CD4-positive, alpha-beta T cell treated with Interleukin-15 for 1 hour (primary cell): ENCODE measurements at places on chromosomes 3 and 15.

- peak; percentile 29 for DNase-seq
Measured at GRCh38 chr15:66833371-66833770, 131.3 kb downstream of the SMAD6 start.

DNA sequence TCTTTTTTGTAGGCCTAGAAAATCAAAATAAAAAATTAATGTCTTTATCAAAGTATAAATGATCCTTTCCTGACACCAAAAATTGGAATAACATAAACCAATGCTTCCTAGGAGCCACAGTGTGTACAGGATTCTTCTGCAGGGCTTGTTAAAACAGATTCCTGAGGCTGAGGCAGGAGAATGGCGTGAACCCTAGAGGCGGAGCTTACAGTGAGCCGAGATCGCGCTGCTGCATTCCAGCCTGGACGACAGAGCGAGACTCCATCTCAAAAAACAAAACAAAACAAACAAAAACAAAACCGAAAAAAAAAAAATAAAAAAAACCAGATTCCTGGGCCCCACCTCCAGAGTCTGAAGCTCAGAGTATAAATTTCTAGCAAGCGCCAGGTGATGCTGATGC, 78.0 kb downstream of the PEX5L start:
- DNase-seq, result no peak

GRCh38 chr3:52118156-52118875, 35.9 kb downstream of the POC1A start:
- no peak for DNase-seq

DNA sequence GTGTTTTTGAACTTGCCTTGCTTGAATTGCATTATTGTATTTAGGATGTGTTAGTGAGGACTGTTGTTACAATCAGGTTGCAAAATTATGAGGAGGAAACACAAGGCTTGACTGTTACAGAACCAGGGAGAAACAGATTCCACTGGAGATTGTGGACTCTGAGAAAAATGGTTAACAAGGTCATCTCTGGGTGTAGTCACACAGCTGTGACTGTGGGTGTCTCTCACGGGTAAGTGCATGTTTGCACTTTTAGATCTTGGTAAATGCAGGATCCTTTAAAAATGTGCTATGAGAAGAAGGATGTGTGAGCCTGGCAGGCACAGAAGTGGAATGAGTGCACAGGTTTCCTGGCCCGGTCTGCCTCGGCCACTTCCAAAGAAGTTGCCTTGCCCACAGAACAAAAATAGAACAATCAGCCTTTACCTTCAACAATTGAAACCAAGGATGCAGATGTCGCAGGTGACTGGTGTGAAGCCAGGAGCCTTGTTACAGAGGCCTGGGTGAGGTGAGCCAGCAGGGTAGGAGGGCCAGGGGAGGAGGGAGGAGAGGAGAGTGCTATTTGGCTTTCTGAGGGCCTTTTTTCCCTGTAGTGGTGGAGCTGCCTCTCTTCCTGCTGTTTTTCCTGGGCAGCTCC, 68.0 kb downstream of the ABHD5 start:
- DNase-seq, result no peak

GRCh38 chr15:63066272-63066671, 23.7 kb downstream of the TPM1 start:
- DNase-seq, result no peak

- DNase-seq, result no peak
Measured at GRCh38 chr15:89665449-89666181, 10.3 kb upstream of the KIF7 start.

DNA sequence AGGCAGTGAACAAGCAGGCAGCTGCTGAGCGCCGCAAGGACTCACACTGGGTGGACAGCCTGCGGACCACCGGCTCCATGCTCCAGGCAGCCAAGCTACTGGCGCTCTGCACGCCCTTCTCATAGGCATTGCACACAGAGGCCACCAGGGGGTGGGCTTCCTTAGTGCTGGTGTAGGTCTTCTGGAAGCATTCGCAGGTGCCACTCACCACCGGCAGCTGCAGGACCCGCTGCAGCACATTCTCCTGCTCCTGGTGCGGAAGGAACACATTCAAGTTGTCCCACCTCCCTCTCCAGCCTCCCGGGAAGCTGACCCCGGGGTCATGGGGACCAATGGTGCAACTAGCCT, 6.0 kb downstream of the PLIN1 start:
- no peak for DNase-seq

GRCh38 chr15:52795464-52796227, 5.5 kb upstream of the ONECUT1 start:
- no peak for DNase-seq

- DNase-seq, result peak; percentile 44
Measured at GRCh38 chr3:127629467-127630403, 750 bp downstream of the PODXL2 start.

DNA sequence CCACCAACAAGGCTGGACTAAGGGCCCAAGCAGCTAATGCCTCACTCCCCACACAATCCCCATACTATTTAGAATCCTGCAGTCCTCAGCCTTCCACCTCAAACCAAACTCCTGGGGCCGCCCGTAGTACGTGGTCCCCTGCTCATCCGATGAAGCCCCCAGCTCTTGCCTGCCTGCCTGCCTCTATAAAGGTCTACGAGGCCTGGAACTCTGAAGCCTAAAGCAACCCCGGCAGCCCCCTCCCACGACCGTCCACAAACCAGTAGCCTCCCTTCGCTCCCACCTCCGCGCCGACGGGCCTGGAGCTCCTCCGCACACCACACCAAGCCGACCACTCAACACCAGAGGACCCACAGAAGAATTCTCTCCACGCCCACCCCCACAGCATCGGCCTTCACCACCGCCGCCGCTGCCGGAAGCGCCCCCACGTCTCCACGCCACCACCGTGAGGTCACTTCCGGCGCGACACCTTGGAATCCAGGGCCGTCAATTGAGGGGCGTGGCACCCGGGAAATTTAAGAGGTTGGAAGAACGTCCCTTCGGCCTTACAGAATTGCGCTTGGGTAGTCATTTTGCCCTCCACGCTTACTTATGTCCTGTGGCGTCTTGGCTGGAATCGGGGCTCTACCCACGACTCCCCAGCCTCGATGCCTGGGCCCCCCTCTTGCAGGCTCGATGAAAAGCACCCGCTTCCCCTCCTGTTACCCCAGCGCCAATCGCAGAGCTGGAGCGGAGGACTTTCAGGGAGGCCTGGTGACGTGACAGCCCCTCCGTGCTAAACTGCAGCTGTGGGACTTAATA, at the start of gene EDC3:
TSS of gene EDC3 (minus strand) at position 428 of the 801 bp plus-strand sequence. CDS start 20,900 bp downstream, outside the sequence.
- DNase-seq, result peak; percentile 85

GRCh38 chr3:38003371-38003816, 12.8 kb downstream of the VILL start:
- peak; percentile 40 for DNase-seq

- no peak for DNase-seq
Measured at GRCh38 chr3:189652042-189652441, 20.9 kb downstream of the TP63 start.

GRCh38 chr15:47965297-47965696, 155.5 kb upstream of the SLC24A5 start:
- DNase-seq, result no peak

GRCh38 chr15:45268135-45268534, 16.1 kb downstream of the SLC28A2 start:
- DNase-seq, result no peak

GRCh38 chr3:136068708-136069107, 103.2 kb downstream of the PPP2R3A start:
- no peak for DNase-seq

DNA sequence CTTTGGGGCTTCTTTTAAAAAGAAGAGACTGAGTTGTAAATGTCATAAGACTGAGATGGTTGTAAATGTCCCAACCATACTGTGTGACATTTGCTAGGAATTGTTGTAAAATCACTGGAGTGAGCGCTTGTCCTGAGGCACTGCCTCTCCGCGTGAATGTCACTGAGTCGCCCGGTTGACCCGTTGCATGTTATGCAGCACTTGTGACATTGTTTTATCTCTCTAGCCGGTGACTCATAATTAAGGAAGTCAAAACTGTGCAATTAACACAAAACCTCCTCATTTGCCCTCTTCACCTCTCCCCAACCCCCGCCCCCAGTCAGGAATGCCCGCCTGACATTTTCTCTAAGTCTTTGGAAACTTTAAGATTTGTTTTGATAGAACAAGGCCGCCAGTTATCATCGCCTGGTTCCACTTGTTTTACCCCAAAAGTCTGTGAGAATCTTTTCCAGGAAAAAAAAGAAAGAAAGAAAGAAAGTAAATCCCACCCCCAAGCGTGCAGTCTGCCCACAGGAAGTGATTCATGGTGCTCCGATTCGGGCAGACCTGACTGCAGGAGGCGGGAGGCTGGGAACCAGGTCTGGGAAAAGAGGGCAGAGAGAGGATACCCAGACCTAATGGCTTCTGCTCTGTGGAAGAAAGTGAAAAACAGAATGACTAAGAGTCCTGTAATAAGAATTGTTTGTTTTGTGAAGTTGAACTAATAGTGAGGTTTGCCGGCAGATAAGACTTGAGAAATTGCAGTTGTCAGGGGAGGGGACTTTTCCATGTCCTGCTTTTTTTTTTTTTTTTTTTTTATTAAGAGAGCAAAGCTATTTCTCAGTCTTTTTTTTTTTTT, 84.8 kb downstream of the SMAD3 start:
- DNase-seq, result peak; percentile 65

- DNase-seq, result no peak
Measured at GRCh38 chr3:187367561-187368103, 553 bp upstream of the RTP4 start.
